ENCODE measurements at places on chromosomes 12 and 14.

DNA sequence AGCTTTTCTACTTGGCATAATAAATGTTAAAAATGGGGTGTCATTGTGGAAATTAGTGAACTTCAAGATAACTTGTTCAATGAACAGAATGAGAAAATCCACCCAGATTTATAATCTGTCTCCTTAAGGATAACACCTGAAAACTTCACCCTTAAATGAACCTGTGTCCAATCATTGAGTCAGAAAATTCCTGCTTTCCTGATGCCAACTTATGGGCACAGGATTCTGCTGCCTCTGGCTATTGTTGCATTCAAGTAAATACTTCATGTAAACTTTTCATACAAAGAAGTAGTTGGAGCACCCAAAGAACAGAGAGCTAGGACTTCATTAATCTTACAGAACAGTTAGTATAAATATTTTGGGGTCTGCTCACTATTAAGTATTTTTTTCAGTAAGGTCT lies 98.9 kb upstream of the PLEKHA5 start:
- DNase-seq = no peak

- peak; percentile 66 for DNase-seq
These were observed 158.9 kb downstream of the TMX1 start for GRCh38 chr14:51398898-51399297.

DNA sequence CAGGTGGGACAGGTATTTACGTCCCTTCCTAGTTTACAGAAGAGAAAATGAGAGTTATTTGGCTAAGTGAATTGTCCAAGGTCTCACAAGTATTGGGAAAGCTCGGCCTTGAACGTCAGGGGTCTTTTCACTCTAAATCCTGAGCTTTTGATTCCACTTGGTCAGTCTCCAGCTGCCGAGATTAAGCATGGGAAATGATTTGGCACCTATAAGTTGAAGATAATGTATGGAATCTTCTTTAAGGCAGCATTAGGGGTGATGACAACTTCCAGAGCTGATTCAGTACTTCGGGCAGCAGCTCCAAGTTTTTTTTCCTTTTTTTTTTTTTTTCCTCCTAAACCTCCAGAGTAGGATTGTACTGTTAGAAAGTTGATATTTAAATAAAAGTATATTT lies 722 bp downstream of the FAM234B start:
- no peak for DNase-seq

GRCh38 chr12:31322801-31323207 lies 3.1 kb downstream of the SINHCAF start:
- no peak for DNase-seq

GRCh38 chr14:90349739-90350138 lies 18.0 kb upstream of the NRDE2 start:
- no peak for DNase-seq

DNA sequence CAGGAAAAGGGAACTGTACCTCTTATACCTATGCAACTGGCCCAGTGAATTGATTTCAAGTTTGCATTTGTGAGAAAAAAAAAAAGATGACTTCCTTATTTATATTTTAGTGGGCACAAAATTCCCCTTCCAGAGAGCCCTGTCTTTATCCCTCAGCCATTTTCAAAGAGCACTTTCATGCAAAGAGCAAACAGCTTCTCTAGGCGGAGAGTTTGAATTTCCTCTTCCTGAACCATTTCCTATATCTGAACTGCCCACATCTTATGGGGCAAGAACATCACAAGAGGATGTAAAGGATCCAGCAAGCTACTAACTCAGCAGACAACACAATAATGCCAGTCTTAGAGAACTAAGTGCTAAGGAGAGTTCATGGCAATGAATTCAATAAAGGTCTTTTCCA lies 22.3 kb upstream of the PLXNC1 start:
- no peak for DNase-seq

GRCh38 chr12:102799229-102799628 lies 117.8 kb downstream of the PAH start:
- no peak for DNase-seq

DNA sequence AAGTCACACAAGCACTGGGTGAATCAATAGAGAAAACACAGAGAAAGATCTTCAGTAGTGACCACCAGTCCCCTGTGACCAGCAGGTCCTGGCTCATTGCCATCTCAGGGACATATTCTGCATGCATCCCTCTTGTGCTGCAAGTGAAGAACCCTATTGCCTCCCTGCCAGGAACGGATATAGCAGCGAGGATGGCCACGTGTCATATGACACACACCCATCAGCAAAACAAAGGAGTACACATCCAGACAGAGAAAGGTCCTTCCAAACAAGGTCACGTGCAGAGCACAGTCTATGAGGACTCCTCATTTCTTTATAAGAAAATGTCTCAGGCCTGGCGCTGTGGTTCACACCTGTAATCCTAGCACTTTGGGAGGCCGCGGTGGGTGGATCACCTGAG lies 638.4 kb downstream of the FLRT2 start:
- no peak for DNase-seq

GRCh38 chr12:113903381-113903863 lies 62.7 kb downstream of the RBM19 start:
- peak; percentile 26 for DNase-seq

DNA sequence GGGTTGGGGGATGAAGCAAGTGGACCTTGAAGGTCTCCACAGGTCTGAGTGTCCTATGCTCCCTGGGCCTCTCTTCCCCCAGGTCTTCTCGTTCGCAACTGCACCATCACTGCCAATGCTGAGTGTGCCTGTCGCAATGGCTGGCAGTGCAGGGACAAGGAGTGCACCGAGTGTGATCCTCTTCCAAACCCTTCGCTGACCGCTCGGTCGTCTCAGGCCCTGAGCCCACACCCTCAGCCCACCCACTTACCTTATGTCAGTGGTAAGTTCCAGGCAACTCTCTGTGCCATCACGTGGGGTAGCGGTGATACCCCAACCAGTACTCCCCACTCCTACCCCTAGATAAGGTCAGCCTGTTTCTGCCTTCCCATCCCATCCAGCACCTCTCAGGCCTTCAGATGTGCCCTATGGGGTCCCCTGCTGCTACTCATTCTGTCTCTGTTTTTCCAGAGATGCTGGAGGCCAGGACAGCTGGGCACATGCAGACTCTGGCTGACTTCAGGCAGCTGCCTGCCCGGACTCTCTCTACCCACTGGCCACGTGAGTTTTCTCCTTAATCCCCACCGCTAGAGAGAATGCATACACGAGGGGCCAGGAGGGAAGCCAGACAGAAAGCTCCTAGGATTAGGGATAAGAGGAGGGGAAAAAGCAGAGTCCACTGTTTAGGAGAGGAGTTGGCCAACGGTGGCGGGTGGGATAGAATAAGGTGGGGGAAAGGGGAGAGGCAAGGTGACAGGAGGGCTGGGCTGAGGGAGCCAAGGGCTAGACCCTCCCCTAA lies 1.6 kb upstream of the TAPBPL start:
- DNase-seq = no peak

DNA sequence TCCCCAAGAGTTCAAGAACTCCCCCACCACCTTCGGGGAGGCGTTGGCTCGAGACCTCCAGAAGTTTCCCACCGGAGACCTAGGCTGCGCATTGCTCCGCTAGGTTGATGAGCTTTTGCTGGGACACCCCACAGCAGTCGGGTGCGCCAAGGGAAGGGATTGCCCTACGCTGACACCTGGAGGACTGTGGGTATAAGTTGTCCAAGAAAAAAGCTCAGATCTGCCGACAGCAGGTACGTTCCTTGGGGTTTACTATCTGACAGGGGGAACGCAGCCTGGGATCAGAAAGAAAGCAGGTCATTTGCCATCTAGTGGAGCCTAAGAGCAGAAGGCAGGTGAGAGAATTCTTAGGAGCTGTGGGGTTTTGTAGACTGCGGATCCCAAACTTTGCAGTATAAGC lies 98.8 kb downstream of the FRMD6 start:
- DNase-seq = no peak

DNA sequence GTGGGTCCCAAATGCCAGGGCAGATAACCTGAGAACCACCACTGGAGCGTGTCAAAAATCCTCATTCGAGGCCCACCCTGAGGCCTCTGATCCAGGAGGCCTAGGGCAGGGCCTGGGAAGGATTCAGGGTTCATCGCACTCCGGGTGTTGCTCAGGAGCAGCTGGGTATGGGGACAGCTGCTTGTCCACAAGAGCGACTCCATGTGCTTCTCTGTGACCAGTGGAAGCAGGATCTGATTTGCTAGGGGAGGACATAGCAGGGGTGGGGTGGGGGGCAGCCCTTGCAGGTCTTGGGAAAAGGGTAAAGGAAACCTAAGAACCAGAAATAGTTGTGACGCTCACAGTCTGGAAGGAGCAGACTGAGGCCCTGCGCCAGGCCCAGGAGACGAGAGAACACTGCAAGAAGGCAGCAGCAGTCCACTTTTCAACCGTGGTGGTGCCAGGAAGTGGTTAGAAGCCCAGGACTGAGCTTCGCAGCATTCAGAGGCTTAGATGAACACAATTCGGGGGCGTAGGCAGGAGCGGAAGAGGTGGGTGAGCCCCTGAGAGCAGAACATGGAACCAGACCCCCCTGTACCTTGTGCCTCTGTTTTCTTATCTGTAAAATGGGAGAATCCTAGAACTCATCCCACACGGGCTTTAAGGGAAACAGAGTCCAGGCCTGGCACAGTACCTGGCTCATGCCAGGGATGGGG lies 33.7 kb downstream of the ITPK1 start:
- no peak for DNase-seq

- no peak for DNase-seq
These were observed 6.4 kb upstream of the HOXC11 start for GRCh38 chr12:53966385-53967133.

DNA sequence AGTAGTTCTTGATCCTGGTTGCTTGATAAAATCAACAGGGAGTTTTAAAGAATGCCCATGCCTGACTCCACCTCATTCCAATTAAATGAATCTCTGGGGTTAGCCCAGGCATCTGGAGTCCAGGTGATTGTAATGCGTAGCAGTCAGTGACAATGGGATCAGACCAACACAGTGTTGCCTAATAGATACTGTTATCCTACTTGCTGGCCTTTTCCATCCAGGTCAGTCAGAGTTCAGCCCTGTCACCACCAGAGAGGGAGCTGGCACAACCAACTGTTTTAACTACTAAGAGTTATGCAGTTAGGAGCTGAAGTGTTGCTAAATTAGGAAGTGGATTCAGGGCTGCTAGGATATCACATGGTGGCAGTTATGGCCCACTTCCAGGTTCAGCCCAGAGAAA lies 107.1 kb downstream of the GPR135 start:
- peak; percentile 90 for DNase-seq

DNA sequence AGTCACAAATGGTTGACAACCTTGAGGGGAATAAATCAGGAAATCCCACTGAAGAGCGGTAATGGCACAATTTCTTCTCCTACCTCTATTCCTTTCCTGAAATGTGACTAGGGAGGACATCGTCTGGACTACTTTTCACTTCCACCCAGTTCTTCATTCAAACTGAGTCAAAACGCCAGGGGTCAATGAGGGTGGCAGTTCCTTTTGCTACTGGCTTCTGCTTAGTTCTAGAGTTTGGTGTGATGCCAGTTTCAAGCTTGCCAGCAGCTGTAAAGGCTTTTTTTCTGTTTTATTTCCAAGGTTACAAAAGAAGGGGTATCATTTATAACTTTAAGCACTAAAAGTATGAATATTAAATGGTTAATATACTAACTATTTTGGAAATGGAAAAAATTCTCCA lies 286.5 kb downstream of the SOX5 start:
- DNase-seq = no peak

DNA sequence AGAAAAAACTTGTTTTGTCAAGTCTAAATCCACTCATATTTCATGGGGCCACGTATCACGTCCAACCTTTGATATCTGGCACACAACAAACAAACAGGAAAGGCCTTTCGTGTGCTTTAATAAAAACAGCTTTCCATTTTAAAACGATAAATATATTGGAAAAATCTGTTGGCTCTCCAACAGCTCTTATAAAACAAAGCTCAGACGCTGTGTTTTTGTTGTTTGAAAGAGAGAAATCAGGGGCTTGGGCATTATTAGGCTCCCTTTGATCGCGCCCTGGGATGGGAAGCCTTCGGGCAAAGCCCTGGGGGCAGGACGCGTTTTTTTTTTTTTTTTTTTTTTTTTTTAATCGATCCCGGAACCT lies 429 bp upstream of the PLEKHA5 start:
- no peak for DNase-seq

DNA sequence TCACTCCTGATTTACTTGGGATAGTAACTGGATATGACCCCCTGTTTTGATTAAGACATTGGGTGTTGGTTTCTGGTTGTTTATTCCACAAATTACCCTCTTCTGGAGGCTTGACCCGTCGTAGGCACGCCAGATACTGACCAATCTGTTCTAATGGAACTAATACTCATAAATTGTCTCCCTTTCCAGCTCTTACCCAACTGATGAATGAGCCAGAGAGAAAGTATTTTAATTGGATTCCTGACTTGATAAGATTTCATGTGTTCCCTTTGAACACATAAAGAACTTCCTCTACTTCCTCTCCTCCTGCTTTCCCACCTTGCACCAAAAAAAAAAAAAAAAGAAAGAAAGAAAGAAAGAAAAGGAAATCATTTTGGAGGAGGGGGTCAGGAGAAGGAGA lies 340.9 kb downstream of the PCNX1 start:
- DNase-seq = no peak

DNA sequence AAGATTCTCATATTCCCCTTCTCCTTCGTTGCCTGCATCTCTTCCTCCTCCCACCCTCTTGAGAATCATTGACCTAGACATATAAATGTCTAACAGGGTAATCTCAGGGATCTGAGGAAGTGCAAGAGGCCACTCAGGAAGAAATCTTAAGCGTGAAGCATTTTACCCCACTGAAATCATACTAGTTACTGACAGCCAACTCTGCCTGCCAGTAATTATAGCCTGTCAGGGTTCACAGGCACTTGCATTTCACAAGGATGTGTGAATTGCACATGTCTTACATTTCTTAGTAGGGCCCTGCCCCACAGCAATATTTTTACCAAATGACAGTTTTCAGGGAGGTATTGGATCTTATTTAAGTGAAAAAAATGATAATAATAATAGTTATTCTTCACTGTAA lies 127.2 kb downstream of the SLC15A5 start:
- no peak for DNase-seq

DNA sequence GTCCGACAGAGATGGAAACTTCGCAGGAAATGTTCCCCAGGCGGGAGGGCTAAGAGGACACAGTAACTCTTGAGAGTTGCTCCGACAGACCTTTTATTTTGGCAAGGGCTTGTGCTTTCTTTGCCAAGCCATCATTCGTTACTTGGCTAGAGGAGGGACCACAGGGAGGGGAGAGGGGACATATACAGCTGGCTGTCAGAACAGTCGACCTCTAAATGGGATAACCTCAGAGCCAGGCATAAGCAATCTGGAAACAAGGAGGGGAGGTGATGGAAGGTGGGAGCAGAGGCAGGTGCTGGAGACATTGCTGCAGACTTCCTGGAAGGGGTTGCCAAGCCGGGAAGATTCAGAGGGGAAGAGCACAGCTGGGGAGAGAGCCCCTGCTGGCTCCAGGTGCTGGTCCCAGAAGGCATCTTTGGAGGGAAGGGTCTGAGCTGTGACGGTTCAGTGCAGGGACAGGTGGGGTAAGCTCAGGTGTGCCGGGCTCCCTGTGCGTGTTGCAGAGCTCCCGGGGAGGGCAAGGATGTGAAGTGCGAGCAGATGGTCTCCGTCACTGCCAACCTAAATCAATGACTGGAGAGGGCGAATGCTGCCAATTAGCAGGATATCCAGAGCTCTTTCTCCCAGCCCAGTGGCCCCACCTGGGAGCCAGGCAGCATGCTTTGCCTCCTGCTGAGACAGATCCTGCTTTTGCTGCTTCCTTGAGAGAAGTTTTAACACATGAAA lies 50.1 kb downstream of the CHST11 start:
- DNase-seq = no peak

GRCh38 chr12:125633686-125634085 lies 568.5 kb downstream of the AACS start:
- no peak for DNase-seq
